CMK (cell line): ENCODE measurements at places on chromosomes 12 and 14.
A peak's percentile ranks its signal among the peaks of the same experiment; 100 is the strongest.

GRCh38 chr12:50221228-50222008 is 54.2 kb upstream of the CERS5 start:
- peak; percentile 17 for DNase-seq

DNA sequence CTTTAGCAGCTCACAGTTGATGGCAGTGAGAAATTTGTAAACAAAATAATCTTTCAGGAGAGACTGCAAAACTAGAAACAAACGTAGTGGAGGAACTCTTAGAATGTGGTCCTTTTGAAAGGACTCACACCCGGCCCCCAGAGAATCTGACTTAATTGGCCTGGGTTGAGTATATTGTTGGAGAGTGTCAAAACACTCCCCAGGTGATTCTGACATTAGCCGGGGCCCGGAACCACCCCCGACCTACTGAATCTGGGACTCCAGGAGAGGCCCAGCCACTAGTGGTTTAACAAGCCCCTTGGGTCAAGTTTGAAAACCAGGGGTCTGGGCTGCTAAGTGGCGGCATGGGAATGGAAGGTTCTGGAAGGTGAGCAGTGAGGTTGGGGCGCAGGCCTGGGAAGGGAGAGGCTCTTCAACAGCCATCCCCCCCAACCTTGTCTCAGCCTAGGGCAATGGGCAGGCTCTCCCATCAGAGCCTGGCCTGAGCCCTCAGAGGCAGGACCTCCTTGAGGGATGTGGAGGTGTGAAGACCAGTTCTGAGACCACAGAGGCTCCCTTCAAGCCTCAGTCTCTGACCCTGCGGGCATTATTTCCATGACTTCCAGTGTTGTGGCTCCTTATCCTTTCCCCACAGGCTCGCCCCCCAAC is 1.1 kb upstream of the ELK3 start:
- DNase-seq, result no peak

- no peak for DNase-seq
Observed at GRCh38 chr12:126734710-126735109, 1532.3 kb upstream of the TMEM132C start.

GRCh38 chr14:69034612-69035262 is 55.6 kb upstream of the ACTN1 start:
- DNase-seq, result no peak

- no peak for DNase-seq
Observed at GRCh38 chr14:61625165-61625564, 70.1 kb upstream of the HIF1A start.

GRCh38 chr12:11916771-11917170 is 154.0 kb upstream of the BCL2L14 start:
- DNase-seq, result no peak

DNA sequence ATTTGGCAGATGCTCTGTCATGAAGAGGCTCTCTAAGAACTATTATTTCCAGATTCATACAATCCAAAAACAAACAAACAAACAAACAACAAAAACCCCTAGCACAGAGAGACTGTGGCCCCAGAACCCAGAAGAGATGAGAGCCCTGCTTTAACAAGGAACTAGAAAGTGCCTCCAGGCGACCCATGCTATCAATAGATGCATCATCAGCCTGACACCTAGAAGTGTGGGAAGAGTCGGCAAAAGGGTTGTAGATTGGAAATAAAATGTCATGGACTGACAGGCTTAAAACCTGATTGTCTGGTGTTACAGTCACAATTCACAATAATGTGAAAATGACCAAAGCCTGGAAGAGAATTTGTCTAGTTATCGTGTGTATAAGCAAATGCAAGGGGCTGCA is 50.6 kb upstream of the FLRT2 start:
- DNase-seq, result no peak

DNA sequence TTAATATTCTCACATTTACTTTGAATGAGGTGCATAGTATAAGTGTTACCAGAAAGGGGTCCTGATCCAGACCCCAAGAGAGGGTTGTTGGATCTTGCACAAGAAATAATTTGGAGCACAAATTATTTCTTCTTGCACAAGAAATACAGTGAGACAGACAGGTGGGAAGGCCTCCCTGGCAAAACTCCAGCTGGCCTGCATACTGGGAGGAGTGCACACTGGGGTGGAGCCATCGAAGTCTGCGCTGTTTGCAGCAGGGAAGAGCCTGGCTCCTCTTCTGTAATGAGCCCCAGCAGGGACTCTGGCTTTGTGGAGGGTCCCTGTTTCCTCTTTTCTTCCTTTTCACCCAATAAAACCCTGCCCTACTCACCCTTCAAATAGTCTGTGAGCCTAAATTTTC is 141.6 kb downstream of the GLT1D1 start:
- DNase-seq, result no peak

- no peak for DNase-seq
Observed at GRCh38 chr12:118467641-118468305, 91.4 kb downstream of the SUDS3 start.

GRCh38 chr12:19273482-19274330 is 144.2 kb downstream of the PLEKHA5 start:
- DNase-seq, result peak; percentile 4

DNA sequence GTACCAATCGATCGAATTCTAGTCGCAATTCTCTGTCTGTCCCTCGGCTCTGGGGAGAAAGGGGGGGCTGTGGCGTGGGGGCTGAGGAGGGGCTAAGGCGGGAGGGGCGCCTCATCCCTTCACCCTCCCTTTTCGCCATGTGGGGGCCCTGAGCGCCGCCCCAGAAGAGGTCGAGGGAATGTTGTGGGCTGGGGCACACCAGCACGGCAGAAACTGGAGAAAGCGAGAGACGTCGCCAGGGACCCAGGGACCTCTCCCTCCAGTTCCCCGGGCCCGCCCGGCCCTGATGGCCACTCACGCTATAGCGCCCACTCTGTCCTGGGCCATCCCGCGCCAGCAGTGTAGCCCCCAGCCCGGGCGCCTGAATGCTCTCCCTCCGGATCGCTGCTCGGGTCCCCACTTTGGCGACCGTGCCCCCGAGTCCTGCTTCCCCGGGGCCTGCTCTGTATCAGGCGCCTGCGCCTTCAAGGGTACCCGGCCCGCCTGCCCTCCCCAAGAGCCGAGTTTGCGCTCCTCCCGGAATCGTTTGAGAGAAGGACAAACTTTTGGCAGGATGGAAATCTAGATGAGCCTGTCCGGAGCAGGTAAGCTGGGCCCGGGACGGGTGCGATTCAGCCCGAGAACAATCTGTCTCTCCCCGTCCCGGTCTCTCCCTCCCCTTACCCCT is 62.6 kb downstream of the SMUG1 start:
- no peak for DNase-seq

DNA sequence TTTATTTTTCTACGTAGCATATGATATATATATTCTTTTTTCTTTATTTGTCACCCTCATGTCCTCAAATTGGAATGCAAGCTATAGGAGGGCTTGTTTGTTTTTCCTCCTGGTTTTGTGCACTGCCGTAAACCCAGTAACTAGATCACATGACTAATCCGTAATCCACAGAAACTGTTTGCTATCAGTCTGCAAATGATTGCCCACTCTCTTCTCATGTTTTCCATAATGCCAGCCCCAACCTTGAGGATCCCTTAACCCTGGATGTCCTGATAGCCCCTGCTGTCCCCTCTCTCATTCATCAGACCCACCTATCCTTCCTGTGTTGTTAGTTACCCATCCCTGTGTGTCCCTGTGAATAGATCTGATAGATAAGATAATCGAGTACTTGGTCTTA is 94.0 kb downstream of the TSPAN9 start:
- DNase-seq, result no peak

DNA sequence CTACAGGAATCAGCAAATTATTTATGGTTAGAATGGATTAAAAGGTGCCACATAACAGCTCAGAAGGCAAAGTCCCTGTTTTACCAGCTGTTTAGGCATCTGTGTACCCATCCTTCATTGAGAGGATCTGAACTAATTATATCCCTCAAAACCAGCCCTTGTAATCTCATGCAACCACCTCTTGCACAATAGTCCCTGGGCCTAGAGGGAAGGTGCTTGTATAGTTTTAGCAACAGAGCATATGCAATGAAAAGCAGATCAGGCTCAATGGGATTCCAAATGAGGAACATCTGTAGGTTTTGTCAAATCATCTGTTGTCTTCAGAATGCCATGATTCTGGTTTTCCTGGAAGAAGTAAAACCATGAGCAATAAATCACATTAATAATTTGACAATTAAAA is 26.0 kb upstream of the GLIPR1L2 start:
- no peak for DNase-seq

GRCh38 chr12:131028587-131029338 is 75.1 kb downstream of the ADGRD1 start:
- DNase-seq, result no peak

DNA sequence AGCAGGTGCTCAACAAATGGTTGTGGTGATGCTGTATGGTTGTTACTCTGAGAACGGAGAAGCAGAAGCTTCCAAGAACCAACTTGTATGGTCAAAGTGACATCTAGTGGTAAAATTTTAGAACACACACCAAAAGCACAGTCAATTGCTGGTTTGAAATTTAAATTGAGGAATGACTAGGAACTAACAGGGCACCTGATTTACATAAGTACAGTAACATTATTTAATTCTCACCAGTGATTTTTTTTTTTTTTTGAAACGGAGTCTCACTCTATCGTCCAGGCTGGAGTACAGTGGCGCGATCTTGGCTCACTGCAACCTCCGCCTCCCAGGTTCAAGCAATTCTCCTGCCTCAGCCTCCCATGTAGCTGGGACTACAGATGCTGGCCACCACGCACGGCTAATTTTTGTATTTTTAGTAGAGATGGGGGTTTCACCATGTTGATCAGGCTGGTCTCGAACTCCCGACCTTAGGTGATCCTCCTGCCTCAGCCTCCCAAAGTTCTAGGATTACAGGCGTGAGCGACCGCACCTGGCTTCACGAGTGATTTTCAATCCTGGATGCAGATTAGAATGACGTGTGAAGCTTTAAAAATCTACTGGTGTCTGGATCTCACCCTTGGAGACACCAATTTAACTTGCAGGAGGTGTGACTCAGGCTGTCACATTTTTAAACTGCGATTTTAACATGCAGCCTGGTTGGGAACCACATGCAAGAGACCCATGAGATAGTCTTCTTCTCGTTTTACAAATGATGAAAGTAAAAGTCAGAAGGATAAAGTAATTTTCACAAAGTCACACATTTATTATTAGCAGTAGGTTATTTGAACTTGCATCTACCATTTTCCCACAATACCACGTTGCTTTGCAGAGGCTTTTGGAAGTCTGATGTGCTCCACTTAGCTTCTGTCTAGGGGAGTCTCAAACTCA is 14.1 kb upstream of the NUMB start:
- DNase-seq, result no peak

GRCh38 chr12:112964067-112964670 is 14.2 kb upstream of the OAS2 start:
- DNase-seq, result no peak

DNA sequence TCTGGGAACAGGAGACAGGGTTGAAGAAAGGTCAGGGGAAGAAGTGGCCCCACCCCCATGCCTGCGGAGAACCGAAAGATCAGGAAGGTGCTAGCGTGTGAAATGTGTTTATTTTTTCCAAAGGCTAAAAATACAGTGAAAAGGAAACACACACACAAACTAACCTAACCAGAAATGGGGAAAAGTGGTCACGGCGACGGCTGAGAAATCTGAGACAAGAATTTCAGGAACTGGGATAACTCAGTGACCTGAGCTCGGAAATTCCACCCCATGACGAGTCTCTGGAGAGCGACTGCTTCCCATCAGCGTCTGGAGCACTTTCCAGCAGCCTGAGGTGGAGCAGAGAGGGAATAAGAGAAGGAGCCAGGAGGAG is 16.6 kb upstream of the RND1 start:
- no peak for DNase-seq

GRCh38 chr12:125121106-125121505 is 55.9 kb downstream of the AACS start:
- DNase-seq, result no peak

DNA sequence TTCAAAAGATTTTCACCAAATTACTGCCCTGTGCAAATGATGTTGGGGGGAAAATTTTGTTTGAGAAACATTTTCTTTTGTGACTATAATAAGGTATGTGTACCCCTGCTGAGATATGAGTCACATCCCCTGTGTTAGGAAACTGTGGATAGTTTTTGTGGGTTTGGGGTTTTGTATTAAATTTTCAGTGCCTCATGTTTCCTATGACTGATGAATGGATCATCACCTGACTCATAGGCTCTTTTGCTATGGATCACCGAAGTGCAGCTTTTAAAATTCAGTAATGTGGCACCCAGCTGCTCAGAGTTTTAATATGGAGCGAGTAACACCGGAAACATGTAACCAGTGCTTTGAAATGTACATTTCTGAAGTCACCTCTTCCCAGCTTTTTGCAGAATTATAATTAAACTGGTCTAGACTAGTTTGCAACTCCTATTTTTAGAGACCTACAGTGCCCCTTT is 167.4 kb upstream of the HMGA2 start:
- DNase-seq, result no peak

DNA sequence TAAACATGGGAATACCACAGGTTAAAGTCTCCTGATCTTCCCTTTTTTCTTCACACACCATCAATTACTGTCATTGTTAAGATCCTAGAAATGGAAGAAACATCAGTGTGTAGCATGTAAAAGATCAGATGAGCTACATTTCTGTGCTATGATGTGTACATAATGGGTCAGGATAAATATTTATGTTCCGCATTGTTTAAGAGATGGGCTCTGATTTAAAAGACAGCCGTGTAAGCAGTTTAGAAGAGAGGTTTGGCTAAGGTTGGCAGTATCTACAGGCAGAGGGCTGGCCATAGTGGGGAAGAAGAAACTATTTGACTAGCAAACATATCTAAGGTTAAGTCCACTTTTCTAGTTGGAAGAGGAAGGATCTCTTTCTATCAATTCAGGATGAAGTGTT is 49.4 kb downstream of the LRRC9 start:
- DNase-seq, result no peak

GRCh38 chr12:44874981-44875416 is 1.1 kb downstream of the NELL2 start:
- no peak for DNase-seq

DNA sequence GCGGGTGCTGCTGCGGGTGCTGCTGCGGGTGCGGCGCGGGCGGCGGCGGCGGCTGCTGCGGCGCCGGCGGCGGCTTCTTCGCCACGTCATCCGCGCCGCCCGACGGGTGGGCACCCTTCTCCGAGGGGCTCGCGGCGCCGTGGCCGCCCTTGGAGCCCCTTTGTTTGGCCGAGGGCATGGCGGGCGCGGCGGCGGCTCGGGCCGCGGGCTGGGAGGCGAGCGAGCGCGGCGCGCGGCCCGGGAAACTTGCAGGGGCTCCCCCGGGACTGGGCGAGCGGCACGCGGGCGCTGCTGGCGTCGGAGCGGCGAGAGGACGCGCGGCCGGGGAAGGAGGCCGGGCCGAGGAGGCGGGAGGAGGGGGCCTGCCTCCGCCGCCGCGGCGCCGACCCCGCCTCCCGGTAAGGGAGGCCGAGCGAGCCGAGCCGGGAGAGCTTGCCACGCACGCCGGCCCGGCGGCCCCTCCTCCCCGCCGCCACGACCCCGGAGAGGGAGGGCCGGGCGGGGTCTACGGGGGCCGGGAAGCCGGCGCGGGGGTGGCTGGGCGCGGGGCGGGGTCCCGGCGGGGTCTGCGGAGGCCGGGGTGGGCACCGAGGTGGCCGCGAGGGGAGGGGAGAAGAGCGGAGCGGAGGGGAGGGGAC is at the start of gene CKAP4:
CKAP4 (minus strand) TSS at position 347 of the 638 bp plus-strand sequence; CDS start at position 178, 169 bp downstream.
- DNase-seq, result no peak

- DNase-seq, result no peak
Observed at GRCh38 chr12:112167718-112168525, 42.6 kb downstream of the TRAFD1 start.
